ENCODE measurements at places on chromosomes 3 and 15.

- DNase-seq, result no peak
Measured at GRCh38 chr3:45991341-45991740, 4.3 kb downstream of the FYCO1 start.

DNA sequence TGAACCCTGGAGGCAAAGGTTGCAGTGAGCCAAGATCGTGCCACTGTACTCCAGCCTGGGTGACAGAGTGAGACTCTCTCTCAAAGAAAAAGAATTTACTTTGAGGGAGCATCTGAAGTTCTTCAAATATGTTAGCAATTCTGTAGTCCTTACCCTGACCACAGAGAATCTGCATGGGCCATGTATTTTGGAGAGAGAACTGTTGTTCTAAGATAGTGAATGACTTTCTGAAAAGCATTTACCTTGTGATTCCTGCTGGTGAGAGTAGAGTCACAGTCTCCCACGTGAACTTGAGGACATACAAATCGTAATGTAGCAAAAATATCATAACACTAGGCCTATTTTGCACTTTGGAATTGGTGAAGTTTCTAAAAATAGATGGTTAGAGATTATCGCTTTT lies 3.9 kb downstream of the BRK1 start:
- no peak for DNase-seq

DNA sequence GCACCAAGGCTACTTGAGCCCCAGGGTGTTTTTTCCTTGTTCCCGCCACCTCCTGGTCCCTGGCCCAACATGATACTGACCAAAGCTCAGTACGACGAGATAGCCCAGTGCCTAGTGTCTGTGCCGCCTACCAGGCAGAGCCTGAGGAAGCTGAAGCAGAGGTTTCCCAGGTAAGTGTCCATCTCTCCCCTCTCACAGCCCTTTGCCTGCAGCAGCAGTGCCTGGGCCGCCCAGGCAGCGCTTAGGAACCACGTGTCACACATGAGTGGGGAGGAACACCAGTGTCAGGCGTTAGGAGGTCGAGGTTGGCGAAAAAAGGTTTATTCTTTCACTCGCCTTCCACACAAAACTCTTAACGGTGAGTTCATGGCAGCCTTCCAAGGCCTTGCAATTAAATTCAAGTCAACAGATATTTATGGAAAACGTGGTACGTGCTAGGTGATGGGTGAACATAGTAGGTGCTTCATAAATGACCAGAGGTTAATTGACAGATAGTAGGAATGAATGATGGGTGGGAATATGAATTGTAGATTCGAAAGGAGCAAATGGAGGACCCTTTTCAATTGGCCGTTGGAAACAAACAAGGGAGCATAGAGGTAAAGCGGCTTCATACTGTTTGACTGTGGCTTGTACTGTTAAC lies 486 bp downstream of the CDIN1 start:
- no peak for DNase-seq

- DNase-seq, result no peak
Measured at GRCh38 chr15:38325648-38325990, 73.0 kb downstream of the SPRED1 start.

- DNase-seq, result no peak
Measured at GRCh38 chr15:36218322-36218721, 361.1 kb upstream of the CDIN1 start.

DNA sequence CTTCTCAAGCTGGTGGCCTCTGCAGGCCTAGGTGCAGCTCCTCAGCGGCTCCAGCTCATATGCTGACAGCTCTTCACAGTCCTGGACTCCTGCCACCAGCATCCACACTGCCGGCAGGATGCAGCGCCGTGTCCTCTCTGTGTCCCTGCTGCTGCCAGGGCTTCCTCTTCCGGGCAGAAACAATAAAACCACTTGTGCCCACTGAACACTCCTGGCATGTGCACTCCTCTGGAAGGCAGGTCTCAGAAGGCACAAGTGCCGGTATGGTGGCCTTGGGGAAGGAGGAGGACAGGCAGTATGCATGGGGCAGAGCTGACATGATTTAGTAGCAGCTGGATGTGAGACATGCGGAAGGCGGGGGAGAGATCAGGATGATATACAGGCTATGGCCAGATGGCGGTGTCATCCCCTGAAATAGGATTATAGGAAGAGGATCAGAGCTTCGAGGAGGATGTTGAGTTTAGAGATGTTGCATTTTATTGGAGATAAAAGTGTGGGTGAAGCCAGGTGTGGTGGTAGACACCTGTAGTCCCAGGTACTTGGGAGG lies 7.5 kb upstream of the MAN2A2 start:
- no peak for DNase-seq

GRCh38 chr3:42533161-42533897 lies 30.9 kb downstream of the VIPR1 start:
- DNase-seq, result no peak

DNA sequence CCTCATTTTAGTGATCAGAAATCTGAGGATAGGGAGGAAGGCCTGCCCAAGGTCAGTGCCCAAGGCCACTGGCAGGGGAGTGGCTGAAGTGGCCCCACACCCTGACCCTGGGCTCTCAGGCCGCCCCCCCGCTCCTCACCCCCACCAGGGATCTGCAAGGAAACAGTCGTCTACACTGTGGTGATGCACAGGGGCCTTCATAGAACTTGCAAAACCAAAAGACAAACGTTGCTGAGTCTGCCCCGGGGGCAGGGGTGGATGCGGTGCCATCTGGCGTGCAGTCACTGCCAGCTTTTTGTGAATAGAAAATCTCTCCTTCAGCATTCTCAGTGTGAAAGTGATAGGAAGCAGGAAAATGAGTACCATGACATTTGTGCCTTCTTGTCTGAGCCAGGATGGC lies 41.3 kb downstream of the WHAMM start:
- no peak for DNase-seq

DNA sequence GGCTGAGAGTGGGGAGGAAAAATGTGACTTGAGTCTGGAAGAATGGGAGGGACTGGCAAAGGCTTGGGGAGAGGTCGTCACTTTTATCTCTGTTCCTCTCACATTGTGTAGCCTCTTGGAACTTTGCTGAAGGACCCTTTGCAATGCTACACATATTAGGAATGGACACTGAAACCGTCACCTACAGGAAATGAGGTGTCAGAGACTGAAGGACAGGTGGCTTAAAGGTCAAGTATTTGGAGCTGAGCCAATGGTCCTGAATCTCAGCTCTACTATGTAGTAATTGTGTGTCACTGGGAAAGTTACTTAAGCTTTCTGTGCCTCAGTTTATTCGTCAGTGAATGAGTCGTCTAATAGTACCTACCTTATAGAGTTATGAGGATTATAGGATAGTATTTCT lies 14.7 kb downstream of the MCTP2 start:
- DNase-seq, result no peak

DNA sequence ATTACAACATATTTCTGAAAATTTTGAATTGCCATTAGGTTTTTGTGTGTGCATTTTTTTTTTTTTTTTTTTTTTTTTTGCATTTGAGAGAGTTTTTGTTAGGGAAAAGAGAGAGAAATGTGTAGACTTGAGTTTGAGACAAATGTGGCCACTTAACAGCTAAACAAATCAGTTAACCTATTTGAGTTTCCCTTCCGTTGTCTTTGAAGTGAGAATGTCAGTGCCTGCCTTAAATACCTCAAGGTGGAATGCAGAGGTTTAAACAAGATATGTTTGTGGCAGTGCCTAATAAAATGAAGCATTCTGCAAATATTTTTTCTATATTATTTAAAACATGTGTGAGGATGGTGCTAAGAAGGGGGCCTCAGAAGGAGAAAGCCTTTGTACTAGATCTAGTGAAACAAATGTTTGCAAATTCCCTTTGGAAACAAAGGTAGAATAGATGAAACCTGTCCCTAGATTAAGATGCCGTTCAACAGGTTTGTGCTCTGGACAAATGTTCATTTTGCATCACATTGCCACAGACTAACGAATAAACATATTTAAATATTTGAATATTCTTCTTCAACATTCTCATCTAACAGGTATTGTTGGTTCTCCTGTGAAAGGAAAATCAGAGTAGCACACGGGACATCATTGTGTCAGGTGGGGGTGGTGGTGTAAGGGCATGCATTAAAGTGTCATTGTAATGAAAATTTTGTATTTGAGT lies 80.7 kb downstream of the SATB1 start:
- no peak for DNase-seq

DNA sequence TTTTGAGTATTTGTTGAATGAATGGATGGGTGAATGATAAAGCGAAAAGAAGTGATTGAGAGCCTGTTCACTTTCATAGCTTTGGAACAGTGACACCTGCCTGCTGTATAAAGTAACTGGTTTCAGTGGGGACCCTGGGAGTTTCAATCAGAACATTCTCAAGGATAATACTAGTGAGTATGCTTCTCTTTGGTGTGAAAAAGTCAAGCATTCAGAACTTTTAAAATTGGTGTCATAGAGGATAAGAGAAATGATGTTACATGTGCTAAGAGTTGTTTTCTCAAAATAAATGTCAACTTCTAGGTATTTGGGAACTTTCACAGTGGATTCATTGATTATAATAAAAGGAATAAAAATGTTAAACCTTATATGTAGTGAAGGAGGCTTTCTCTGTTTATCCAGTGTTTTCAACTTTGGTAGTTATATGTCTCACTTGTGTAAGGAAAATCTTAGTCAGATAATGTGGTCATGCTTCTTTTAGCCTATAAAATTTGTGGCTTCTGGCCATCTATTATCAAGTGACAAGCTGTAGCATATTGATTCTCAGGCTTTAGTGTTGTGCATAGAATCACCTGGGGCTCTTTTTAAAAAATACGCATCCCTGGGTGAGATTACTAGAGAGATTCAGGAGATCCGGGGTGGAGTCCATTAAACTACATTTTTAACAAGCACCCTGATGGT lies 11.9 kb downstream of the LRCH3 start:
- DNase-seq, result no peak

- no peak for DNase-seq
Measured at GRCh38 chr3:72390841-72391240, 457.4 kb downstream of the SHQ1 start.

GRCh38 chr15:23855947-23856346 lies 168.8 kb upstream of the NDN start:
- no peak for DNase-seq

DNA sequence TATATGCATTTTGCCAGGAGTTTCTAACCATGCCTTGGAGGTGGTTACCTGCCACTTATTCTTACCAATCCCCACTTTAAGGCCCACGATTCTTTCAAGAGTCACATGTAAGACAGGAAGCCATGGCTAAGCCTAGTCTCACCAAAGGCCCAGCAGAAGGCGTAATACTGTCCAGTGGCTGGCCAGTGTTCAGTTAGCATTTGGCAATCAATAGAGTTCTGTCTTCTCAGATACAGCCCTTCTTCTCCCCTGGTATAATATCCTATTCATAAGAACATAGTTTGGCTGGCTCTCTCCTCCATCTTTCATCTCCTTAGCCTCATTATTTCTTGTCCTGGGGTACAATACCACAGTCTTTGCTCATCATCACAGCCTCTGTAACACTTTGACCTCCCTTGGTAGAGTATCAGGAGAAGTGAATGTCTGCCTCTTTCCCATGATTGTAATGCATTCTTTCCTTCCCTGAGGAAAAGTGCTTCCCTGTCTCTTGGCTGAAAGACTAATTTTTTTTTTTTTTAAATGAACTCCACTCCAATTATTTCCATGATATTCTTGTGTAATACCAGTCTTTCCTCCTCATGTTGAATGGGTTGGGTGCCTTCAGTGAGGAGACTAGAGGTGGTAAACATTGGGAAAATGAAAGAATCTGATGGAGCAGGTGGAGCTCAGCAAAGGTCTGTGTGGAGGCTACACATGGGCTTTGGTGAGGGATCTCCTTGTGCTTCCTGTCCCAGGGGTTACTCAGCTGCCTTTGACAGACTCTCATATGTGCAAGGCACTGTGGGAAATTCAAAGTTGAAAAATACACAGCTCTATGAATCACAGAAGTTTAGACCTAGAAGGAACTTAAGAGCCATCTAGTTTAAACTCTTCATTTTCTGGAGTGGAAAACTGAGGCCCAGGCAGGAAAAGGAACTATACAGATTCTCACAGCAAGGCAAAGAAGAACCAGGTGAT lies 218.2 kb downstream of the P3H2 start:
- DNase-seq, result no peak

DNA sequence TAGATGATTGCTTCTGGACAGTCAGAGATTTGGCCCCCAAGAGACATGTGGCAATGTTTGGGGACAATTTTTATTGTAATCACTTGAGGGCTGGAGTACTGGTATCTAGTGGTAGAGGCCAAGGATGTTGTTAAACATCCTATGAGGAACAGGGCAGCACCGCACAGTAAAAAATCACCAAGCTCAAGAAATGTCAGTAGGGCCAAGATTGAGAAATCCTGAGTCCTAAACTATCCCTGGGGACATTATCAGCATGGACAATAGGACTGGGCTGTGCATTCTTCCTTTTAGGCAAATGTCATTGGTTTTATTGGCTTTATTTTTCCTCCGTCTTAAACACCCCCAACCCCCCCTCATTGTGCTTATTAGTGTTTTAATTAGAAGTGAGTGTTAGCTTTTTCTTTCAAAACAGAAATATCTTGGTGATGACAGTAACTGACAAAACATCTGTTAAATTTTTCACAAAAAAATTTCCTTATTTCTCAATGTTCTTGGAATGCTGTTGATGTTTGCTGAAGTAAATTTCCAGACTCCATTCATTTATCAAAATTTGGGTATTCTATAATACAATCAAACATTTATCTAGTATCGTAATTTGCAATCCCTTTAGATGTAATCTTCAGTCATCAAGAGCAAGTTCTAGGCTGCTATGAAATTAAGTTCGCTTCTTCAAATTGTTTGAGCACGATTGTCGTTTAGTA lies 944.4 kb downstream of the VGLL3 start:
- DNase-seq, result no peak

GRCh38 chr15:47991357-47991756 lies 129.4 kb upstream of the SLC24A5 start:
- DNase-seq, result no peak

DNA sequence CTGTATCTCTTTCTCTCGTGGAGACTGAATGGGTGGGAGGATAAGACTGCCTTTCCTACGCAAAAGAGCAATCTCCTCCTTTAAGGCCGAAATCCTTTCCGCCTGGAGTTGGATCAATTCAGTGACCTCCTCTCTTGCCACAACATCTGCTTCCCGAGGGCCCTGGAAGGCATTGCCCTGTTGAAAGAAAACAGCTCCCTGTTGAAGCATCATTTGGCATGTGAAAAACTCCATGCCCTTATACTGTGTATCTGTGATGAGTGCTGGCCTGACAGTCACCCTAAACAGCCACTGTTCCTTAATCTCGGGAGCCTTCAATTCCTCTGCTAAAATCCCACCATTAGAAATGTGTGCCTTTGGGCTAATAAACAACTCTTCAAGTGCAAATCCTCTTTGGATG lies 80.2 kb downstream of the BOC start:
- DNase-seq, result no peak

DNA sequence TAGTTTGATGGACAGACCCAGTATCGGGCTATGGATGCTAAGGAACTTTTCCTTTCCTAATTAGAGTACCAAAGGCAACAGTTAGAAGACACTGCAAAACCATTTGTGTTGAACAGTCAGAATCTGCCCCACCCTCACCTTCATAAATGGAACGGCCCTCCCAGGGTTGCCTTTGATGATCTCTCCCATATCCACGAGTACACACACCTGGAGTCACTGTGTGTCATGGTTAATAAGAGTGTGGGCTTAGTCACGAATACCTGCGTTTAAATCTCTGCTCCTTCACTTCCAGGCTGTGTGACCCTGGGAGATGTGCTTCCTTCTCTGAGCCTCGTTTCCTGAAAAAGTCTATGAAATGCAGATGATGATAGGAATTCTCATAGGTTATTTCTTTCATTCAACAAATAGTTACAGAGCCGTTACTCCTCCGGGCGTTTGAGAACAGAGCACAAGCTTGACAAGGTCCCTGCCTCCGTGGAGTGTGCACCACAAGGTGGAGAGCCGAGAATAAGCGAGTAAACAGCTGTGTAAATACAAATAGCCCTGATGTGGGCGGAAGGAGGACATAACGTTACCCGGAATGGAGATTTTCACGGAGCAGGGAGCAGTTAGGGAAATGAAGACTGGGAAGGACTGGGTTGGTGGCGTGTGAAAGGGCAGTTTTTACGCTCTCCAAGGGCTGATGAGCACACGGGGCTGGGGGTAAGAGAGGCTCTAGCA lies 6.7 kb downstream of the SLC51A start:
- DNase-seq, result no peak
